ENCODE measurements at places on chromosomes 6 and 20.

- DNase-seq, result no peak
Observed at GRCh38 chr6:137763436-137763835, 103.6 kb upstream of the TNFAIP3 start.

DNA sequence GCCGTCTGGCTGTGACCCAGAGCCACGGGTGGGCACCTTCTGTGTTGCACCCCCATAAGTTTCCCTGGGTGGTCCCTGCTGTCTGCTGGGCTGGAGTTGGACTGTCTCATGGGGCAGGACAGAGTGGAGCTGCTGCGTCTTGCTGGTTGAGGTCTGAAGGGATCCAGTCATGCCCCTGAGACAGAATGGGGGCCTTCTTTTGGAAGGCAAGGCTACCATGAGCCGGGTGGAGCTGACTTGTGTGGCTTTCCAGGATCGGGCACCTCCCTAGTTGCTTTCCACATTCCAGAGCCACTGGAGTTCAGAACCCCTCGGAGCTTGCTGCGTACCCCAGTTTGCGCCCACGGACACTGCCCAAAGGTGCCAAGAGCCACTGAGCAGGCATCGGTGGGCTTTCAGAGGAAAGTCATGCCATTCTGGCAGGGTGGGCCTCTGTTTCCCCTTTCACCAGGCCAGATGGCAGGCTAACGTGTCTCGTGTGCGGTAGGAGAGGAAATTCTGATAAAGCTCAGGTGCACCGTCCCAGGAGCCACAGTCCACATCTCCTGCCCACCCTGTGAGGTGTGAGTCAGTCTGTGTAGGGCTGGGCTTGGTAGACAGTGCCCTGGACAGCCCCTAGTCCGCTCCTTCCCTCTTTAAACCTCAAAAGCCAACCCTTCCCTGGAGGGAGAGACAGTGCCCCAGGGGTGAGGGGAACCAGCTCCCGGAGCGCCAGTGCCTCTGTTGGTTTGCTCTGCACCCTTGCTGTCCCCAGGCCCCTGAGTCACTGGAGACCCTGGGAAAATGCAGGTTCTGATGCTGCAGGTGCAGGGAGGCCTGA, 125.3 kb downstream of the SYCP2 start:
- no peak for DNase-seq

DNA sequence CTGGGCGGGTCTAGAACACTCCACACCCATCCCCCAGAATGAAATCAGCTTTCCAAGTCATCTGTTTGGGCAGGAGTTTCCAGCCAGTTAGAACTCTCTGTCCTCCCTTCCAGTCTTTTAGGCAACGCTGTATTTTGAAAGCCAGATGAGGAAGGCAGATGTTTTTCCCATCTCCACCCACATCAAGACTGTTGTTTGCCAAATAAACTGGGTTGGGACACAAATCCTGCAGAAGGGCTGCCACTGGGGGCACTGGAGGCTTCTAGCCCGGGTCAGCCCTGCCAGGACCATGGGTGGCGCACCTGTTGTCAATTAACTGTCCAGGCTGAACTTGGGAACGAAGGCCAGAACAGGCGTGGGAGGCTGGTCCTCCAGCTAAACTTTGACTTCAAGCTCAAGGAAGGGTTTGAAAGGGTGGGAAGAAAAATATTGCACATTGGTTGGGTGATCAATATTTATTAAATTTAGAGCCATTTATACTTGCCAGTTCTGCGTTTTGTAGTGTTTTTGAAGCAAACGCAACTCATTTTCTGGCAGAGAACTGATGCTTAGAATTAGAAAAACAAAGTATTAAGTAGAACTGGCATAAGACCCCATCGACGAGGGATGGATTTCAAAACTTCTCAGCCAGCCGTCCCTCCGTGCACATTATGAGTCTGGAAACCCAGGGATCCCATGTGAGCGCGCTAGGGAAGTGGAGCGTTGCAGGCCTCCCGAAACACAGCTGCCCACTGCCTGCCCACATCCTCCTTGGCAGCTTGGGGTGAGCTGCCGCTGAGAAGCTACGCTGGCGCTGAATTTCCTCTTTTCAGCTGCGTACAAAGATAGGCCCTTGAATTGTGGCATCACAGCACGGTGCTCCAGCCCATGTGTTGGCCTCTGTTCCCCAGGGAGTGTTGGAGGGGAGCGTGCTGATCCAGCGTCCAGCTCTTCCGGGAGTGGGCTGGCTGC, 297.4 kb downstream of the QKI start:
- DNase-seq, result no peak

- no peak for DNase-seq
Observed at GRCh38 chr6:143747347-143747842, 69.6 kb downstream of the PHACTR2 start.

GRCh38 chr6:119446609-119447008, 97.0 kb upstream of the MAN1A1 start:
- no peak for DNase-seq

DNA sequence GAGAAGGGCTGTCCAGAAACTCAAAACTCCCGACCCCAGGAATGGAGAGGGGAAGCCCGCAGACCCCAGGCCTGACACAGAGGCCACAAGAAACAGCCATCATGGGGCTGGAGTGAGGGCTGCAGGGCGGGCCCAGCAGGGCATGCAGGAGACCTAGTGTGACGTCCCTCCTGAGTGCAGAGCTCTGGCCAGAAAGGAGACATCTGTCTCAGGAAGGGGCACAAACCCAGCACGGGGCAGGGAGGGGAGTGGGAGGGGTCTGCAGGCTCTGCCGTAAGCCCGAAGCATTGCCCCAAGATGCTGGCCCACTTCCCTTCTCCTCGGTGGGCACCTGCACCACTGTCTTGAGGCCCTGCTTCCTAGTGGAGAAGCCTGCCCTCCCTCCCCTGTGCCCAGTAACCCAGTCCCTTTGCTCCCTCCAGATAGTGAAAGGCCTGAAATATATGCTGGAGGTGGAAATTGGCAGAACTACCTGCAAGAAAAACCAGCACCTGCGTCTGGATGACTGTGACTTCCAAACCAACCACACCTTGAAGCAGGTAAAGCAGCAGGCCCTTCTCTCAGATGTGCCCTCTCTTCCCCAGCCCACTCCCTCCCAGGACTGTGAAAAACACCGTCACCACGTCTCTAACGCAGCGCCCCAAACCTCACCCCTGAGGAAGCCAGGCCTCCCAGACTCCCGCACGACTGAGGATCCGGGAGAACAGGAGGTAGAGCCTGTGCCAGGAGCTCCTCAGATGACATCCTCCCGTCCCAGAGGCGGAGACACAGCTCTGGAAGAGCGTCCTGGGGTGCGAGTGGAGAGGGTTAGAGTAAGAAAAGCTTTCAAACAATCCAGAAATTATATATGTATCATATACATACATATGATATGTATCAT, 9.7 kb downstream of the CST7 start:
- peak; percentile 6 for DNase-seq

GRCh38 chr20:54199283-54199682, 8.6 kb upstream of the PFDN4 start:
- DNase-seq, result no peak

DNA sequence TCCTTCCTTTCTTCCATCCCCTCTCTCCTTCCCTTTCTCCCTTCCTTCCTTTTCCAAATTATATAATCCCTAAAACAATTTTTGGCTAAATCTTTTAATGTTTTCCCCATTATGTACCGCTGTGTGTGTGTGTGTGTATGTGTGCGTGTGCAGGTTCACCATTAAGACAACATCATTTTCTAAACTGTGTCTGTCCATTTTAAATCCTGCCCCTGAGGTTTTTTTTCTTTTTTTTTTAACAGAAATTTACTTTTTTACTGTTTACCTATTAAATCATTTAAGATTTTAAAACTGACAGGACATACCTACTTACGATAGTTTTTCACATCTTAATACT, 366.3 kb upstream of the EPHA7 start:
- no peak for DNase-seq

GRCh38 chr6:82712826-82713225, 349.2 kb downstream of the TPBG start:
- DNase-seq, result no peak

DNA sequence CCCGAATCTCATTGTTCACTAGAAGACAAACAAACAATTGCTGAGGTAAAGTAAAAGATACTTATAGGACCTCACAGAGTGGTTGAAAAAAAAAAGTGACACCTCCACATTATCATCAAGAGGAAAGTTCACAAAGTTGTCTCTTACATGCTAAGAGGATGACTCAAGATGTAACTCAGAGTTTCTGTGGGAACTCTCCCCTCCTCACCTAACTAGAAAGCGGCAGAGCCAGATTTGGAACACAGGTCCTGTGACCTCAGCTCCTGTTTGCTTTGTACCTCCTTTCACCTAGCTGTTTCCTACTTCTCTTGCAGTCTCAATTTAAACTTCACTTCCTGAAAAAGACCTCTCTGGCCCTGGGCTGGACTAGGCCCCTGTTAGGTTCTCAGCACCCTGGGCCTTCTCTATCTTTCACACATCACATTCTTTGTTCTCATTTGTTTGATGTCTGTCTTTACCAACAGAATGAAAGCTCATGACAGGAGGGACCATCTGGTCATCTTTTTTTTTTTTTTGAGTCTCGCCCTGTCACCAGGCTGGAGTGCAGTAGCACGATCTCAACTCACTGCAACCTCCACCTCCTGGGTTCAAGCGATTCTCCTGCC, 60.8 kb downstream of the CD24 start:
- DNase-seq, result no peak

DNA sequence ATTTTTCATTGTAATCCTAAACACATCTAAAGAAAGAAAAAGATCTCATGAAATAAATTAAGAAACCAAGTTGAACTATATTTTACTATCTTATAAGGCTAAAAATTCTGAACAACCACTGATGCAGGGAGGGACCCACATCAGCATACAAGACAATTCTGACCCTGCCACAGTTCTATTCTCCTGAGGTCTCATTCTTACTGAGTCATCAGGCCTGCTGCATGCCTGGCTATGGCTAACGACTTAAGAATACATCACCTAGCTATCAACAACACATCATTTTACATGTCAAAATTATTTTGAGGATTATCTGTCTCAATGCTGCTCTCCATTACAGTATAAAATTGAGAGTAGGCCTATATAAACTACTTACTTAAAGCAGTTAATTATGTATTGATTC, 52.9 kb downstream of the FBXL4 start:
- no peak for DNase-seq

GRCh38 chr6:8879334-8879733, 444.0 kb upstream of the SLC35B3 start:
- DNase-seq, result no peak

GRCh38 chr6:135411339-135411738, 86.2 kb downstream of the AHI1 start:
- no peak for DNase-seq

DNA sequence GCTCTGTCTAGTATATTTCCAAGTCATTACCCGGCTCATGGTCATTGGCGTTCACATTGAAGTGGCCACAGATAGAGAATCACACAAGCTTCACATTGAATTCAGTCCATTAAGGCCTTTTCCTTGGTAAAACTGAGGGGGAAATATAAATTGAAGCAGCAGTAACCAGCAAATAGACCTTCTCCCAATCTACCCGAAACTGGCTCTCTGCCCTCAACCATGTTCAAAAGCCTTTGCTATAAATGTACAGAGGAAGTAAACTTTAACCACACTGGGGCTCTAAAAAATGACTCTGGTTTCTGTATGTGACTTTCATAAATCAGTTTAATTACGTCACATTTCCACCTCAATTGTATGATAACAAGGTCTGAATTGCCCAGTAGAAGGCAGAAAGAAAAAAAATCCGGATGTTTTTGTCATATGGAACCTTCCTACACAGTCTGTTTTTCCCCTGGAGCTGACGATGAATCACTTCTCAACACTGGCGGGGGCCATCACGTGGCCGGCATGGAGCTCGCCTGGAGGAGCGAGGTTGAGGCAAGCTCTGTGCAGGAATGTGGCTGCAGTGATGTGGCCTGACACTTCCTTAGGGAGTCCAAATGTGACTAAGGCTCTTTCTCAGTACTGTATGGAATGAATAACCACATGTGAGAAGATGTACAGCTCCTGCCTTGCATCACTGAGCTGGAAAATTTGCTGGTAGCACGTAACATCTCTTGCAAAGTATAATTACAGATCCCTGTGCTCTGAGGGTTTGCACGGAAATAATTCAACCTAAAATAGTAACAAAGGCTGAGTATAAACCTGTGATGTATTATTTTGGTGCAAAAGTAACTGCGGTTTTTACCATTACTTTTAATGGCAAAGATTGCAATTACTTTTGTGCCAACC, 58.6 kb upstream of the SNX9 start:
- no peak for DNase-seq

- no peak for DNase-seq
Observed at GRCh38 chr6:129645106-129645829, 64.7 kb downstream of the ARHGAP18 start.

DNA sequence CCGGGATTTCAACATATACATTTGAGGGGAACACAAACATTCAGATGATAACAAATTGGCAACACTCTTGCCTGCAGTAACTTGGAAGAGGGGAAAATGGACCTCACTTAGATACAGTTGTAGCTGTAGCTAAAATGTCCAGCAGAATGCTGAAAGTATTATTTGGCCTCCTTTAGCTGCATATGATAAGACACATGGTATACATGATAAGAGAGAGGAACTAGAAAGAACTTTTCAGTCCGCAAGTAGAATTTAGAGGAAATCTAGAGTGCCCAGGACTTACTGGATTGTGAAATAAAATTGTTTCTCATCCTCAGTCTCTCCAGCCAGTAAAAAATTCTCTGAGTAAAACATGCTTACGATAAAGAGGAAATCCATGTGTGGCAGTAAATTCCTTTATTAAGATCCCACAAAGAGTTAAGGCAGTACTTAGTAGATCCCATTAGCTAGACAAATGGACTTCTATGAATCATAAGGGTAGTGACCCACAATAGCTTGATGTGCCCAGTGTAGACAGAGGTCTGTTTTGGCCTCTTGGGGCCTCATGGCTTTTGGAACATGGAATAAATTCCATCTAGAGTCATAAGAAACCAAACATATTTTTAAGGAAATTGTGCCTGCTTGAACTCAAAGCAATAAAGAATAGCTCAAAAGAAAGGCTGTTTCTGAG, 87.9 kb upstream of the RBM24 start:
- no peak for DNase-seq

GRCh38 chr6:145848541-145848940, 33.9 kb upstream of the FBXO30 start:
- DNase-seq, result no peak

DNA sequence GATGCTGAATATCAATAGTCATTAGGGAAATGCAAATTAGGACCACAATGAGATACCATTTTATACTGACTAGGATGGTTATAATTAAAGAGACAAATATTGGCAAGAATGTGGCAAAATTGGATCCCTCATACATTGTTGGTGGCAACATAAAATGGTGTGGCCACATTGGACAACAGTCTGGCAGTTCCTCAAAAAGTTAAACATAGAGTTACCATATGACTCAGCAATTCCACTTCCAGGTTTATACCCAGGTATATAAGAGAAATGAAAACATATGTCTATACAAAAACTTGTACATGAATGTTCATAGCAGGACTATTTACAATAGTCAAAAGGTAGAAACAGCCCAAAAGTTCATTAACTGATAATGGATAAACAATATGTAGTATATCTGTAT, 2.0 kb upstream of the CRIP3 start:
- DNase-seq, result no peak
